ENCODE measurements at places on chromosomes 11 and 22.
A peak's percentile ranks its signal among the peaks of the same experiment; 100 is the strongest.

GRCh38 chr11:65440831-65441499, 18.4 kb downstream of the NEAT1 start:
- peak; percentile 15 for DNase-seq

DNA sequence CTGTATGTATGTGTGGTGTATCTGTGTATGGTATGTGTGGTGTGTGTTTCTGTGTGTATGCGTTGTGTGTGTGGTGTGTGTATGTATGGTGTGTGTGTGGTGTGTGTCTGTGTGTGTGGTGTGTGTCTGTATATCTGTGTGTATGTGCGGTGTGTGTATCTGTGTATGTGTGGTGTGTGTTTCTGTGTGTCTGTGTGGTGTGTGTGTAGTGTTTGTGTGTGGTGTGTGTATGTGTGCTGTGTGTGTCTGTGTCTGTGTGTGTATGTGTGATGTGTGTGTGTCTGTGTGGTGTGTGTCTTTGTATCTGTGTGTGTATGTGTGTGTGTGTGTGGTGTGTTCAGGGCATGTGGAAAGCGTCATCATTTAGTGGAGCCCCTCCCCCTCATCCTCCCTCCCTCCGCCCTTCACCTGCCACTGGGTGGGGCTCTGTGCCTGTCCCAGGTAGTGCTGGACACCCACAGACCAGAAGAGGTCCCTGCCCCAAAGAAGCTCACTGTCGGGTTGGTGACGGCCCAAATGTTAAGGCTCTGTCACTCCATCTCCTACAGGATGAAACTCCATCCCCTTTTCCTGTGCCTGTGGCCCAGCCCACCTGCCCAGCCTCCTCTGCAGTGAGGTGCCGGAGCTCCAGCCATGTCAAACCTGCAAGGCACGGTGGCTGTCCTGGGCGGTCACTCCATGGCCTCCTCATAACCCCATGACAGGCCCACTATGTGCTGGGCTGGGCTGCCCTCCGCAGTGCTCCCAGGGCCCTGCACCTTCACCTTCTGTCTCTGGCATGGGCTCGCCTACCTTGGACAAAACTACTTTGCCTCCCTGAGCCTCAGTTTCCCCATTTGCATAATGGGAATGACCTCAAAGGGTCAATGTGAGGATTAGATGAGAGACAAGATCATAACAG, 23.4 kb upstream of the SHISAL1 start:
- DNase-seq, result no peak

GRCh38 chr11:10480760-10481159, 25.7 kb downstream of the AMPD3 start:
- DNase-seq, result no peak

- no peak for DNase-seq
Measured at GRCh38 chr11:68891351-68891948, 12.2 kb downstream of the MRPL21 start.

- DNase-seq, result peak; percentile 63
Measured at GRCh38 chr11:36672815-36673450, 74.9 kb upstream of the RAG2 start.

Measured in hematopoietic multipotent progenitor cell treated with erythropoietin and hydrocortisone succinate and interleukin-3 and kit ligand, for 15 days (in vitro differentiated cells).